ENCODE measurements at places on chromosomes 5 and 9.

GRCh38 chr9:137516144-137516917 is 33.9 kb downstream of the PNPLA7 start:
- DNase-seq: no peak

- no peak for DNase-seq
Observed at GRCh38 chr5:143800715-143801114, 11.2 kb upstream of the HMHB1 start.

- DNase-seq: peak; percentile 38
Observed at GRCh38 chr5:82512025-82512424, 233.9 kb upstream of the RPS23 start.

- DNase-seq: no peak
Observed at GRCh38 chr5:6134281-6134680, 244.1 kb downstream of the MED10 start.

DNA sequence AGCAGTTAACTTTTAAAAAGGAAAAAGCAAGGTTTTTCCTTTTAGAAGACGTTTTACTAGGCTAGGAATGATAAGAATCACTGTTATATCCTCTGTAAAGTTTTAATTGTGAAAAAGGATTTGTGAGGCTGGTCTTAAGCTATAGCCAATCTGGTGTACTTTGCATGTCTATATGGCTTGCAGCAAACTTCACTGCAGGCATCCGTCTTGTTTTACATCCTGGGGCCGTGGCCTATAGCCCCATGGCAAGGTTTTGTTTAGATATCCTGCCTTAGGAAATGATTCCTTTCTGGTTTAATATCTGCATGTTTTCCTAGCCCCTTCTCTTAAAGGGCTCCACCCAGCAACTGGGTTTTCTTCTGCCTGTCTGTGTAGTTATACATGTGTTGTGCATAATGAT is 272.8 kb downstream of the ICE1 start:
- no peak for DNase-seq

- DNase-seq: no peak
Observed at GRCh38 chr5:127906562-127907204, 176.9 kb upstream of the SLC12A2 start.

- no peak for DNase-seq
Observed at GRCh38 chr5:87185838-87186237, 81.8 kb upstream of the RASA1 start.

GRCh38 chr9:61667559-61668121 is 477.8 kb downstream of the SPATA31A7 start:
- DNase-seq: no peak

DNA sequence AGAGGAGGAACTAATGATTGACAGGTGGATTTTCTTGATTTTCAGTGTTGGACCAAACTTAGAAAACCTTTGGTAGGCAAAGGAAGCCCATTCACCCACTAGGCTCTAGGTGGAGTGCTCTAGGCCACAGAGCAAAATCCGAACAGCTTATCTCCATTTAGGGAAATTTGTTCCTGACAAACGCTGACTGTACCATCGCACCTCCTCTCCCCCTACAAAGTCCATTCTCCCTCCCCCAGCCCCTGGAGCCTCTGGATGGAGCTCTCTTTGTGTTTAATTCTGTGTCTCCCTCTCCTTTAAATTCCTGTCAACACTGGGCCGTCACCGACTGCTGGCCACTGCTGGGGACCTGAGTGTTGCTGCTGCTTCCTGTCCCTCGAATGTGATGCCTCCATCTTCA is 350.1 kb upstream of the IRX2 start:
- DNase-seq: no peak

DNA sequence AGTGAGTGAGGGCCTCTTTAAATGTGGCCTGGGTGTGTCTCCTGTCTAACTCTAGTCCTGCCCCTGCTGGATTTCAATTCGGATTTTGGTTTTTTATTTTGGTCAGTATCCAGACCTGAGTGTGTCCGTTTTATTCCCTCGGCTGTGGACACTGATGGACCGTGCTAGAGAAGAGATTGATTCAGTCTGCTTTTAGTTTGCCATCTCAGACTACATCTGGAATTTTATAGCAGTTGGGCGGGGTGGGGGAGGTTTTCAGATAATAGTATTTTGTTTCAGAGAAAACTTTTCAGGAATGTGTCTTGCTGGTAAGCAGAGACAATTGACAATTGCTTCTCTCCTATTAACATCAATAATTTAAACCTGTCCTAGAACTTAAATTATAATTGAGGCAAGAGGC is 308.1 kb downstream of the ARHGAP26 start:
- DNase-seq: no peak

DNA sequence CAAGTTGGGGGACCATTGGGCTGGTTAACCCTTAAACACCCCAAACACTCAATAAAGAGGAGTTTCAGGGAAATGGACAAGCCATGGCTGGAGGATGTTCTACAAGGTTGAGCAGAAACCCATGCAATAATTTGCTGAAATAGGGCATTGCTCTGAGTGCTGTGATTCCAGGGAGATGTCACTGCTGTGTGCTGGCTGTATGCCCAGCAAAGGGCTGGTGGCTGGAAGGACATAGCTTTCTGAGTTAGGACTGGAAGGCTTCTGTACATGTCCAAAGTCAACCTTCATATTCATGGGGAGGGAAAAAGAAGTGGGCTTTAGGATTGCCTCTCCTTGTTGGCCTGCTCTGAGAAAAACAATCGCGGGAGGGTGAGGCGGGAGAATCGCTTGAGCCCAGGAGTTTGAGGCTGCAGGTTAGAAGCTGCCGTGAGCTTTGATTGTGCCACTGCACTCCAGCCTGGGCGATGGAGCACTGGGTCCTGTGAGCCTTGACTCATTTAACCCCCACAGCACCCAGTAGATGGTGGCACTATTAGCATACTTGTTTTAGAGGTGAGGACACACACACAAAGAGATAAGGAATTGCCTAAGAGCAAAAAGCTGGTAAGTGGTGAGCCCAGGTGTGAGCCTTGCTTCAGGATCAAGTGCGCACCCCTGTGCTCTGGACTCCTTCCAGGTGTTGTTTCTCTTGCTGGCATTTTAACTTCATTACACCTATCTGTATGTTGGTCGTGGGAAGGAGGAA is 20.4 kb downstream of the IL12B start:
- no peak for DNase-seq

DNA sequence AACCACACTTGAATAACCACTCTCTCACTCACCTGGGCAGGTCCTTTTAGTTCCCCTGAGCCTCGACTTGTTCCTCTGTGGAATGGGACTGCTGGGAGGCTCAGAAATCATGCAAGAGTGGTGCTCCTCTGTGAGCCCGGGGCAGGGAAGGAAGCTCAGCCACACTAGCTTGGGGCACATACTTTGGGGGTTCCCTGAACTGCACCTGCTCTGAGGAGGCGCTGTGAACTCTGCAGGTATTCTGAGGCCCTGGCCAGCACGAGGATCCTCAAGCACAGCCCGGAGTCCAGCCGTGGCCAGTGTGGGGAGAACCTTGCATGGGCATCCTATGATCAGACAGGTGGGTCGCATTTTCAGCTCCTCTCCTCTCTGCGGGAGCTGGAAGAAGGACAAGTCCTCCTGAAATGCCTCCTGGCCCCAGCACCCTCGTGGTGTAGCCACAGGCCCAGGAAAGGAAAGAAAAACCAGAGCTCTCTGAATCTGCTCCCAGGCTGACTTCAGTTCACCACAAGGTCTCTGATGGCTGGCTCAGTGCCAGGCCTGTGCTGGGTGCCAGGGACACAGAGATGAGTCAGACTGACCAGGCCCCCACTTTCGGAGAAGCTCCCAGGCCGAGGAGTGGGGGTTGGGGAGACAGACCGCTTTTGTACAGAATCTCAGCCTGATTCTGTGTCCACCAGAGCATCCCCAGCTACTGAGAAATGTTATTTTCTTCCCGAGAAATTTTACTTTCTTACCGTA is 11.9 kb downstream of the GLIPR2 start:
- peak; percentile 99 for DNase-seq

DNA sequence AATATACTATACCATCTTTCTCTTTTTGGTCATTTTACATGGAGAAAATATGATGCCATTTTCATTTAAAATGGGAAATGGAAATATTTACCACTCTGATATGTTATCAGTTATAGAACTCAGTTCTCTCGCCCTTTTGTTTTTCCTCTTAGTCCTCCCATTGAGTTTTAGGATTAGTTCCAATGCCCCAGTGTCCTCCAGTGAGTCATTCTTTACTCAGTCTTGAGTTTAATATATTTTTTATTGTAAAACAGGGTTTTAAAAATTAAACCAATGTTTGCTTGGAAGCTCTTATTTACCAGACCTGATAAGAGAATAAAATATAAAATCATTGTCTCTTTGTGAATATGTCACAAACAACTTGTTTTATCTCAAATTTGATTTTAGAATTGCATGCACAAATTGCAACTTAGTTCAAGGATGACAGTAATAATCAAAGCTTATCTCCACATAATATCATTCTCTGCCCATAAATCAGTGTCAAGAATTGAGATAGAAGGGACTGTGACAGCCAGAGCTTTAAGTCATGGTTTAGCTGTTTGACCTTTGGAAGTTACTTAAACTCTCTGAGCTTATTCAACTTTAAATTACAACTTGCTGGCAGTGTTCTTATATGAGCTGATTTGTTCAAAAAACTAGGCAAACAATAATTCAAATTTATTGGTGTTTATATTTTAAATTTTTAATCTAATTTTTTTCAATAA is 166.4 kb downstream of the PAM start:
- DNase-seq: no peak

DNA sequence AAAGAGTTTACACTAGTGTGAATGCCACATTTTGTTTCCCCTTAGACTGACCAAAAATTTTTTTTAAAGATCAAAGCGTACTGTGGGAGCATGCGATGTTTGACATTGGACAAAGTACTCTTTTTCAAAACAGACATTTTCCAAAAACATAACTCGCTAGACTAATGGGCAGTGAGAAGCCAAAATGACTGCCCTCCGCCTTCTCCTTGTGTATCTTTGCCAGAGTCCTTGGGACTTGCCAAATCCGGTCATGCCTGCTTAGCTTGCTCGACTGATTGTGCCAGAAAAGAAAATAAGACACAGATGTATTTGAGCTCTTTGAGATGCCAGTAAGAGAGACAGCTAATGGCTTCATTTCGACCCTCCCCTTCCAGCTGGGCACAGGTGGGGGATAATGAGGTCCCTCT is 157.5 kb downstream of the MAPKAP1 start:
- DNase-seq: no peak
